Memory B cell (primary cell): ENCODE measurements at places on chromosomes 12 and 14.

DNA sequence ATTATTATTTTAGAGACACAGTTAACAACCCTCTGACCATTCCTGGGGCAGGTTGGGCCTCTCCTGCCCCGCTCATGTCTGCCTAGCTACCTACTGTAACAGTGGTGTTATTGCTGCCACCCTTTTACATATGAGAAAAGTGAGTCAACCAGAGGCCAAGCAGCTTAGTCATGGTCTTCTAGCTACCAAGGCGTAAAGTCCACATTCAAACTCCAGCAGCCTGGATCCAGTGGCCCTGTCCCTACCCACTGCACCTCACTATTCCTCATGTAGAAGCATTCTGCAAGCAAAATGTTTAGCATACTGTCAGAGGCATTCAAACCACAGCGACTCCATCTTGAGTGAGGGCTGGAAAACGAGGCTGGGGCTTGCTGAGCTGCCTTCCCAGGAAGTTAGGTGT, 95.8 kb downstream of the SLC15A4 start:
- H3K36me3 ChIP-seq = no peaks in the 10 kb centered on the region
- H3K4me3 ChIP-seq = no peak overlapping the region
- H3K27ac ChIP-seq = no peak overlapping the region
- H3K4me1 ChIP-seq = no peaks in the 10 kb centered on the region

DNA sequence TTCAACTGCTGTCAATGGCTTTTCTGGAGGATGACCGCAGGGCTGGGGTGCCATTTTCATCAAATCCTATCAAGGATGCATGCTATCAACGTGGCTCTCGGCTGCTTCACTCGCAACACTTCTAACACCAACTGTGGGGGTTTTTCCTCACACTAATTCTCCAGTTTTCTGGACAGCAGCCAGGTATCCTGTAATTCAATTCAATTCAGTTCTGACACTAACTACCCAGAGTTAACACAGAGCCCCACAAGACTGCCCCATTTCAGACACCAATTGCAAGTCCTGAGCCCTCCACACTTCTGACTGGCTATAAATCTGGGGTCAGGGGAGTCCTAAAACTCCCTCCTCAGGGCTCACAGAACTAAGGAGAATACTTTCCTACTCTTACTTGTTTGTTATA, 55.3 kb upstream of the TMCC3 start:
- H3K4me3 ChIP-seq = no peak overlapping the region
- no peaks in the 10 kb centered on the region for H3K27me3 ChIP-seq
- no peak for DNase-seq
- H3K4me1 ChIP-seq = peaks cover 41% of the 10 kb centered on the region

DNA sequence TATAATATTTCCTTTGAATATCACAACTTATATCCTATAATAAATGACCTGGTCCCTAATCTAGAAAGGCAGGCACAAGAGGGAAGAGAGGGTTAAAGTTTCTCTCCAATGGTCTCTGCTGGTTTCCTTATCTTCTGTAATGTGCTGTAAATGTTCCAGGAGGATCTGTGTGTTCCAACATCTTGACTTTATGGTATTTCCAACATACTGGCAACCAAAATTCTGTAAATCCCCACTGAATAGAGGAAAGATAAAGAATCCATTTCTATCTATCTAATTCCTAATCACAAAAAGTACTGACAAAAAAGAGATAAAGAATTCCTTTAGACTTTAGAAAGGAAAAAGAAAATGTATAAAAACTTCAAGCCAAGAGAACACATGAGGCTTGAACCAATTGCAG, 146.4 kb upstream of the CCDC198 start:
- H3K4me1 ChIP-seq = no peaks in the 10 kb centered on the region
- no peak overlapping the region for H3K27ac ChIP-seq
- H3K36me3 ChIP-seq = no peaks in the 10 kb centered on the region
- H3K4me3 ChIP-seq = no peak overlapping the region
- no peaks in the 10 kb centered on the region for H3K27me3 ChIP-seq

- peaks cover 24% of the 10 kb centered on the region for H3K4me1 ChIP-seq
- peak overlapping the region; percentile 49 for H3K4me3 ChIP-seq
- DNase-seq = no peak
- H3K27me3 ChIP-seq = no peaks in the 10 kb centered on the region
- H3K36me3 ChIP-seq = no peaks in the 10 kb centered on the region
Observed at GRCh38 chr12:79687711-79688260, 3.0 kb downstream of the PAWR start.

- DNase-seq = no peak
- H3K36me3 ChIP-seq = no peaks in the 10 kb centered on the region
- no peaks in the 10 kb centered on the region for H3K27me3 ChIP-seq
- no peak overlapping the region for H3K4me3 ChIP-seq
Observed at GRCh38 chr14:43308421-43309110, 1198.5 kb downstream of the FSCB start.

DNA sequence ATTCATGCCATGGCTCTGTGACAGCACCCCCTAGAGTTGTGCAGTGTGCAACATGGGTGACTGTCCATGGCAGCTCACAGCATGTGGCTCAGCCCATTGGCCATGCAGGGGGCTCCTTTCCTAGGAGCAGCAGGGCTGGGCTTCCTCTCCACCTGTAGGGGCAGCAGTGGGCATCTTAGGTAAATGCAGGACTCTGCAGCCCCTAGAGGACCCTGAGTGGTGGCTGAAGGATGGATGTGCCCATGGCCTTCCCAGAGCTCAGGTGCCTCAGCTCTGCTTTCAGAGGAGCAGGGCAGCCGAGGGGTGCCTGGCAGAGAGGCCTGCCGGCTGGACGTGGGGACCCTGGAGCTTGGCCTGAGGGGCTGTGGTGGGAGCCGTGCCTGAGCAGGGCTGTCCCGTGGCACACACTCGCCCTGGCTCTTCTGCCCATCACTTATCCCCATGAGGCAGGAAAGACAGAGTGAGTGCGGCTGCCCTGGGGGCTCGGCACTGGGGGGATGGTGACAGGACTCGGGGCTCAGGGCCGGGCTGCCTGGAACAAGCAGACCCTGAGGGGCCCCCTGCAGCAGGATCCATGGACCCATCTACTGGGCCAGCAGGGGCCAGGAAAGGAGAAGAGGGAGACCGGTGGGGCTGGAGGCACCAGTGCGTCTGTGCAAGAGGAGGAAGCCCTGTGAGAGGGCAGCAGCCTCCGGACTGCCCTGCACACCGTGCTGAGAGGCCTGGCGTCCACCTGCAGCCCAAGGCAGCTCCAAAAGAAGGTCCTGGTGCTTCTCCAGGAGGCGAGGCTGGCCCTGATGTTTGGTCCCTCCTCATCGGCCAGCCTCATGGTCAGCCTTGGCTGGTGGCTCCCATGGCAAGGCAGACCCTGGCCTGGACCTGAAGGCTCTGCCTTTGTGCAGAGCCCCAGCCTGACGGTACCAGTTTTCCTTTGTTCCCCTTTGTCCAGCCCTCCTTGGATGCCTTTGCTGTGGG, 7.6 kb downstream of the ADSS1 start:
- H3K27me3 ChIP-seq = peaks cover 15% of the 10 kb centered on the region
- H3K4me3 ChIP-seq = no peak overlapping the region

DNA sequence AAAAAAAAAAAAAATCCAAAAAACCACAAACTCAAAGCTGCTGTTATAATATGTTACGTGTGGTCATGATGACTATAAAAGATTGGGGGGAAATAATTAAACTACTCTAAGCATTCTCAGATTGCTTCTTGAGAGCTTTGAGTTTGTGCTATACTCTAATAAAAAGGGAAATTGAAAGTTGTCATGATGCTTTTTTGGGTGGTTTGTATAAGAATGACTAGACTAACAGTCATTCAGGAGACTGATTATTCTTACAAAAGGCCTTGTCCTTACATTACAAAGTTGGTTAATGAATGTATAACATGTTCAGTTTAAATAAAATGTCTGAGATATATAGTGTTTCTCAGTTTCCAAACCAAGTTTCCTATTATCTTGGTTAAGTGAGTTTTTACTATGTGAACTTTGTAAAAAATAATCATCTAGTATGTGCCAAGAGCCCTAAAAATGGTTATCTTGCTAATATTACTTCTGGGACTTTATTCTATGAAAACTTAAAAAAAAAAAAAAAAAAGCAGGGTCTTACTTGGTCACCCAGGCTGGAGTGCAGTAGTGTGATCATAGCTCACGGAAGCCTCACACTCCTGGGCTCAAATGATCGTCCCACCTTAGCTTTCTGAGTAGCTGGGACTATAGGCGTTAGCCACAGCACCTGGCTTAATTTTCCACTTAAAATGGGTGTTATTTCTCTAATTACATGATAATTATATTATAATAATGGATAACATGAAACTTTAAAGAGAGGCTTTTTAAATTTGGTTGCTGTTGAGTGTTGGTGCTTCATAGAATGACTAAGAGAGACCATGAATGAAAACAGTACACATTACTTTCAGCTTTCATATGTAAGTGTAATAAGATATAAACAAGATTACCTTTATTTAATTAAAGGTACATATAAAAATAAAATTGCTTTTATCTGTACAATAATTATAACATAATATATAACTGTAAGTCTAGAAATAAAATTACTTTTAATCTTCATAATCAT, 459.6 kb upstream of the RGS6 start:
- H3K36me3 ChIP-seq = peaks cover 13% of the 10 kb centered on the region
- no peak overlapping the region for H3K27ac ChIP-seq
- no peak overlapping the region for H3K4me3 ChIP-seq
- DNase-seq = no peak
- peaks cover 16% of the 10 kb centered on the region for H3K4me1 ChIP-seq

DNA sequence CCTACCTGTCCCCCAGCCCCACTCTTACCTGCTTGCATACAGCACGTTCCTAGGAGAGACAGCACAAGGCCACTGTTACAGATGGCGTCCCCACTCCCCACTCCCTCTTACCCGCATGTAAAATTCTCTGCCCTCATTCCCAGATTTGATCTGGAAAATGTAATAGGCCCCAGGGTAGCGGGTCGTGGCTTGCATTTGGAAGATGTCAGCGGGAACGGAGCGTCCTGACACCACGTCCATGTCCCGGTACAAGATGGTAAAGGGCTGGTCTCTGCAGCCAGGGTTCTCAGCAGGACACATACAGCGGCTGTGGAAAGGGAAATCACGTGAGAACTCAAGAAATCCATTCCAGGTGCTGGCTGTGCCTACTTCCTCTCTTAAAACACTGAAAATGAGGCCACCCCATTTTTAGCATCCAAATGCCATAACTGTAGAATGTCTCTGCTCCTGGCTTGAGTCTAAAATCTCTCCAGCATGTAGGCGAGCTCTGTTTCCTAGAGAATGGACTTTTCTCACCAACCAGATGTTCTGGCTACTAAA, 10.1 kb upstream of the TC2N start:
- DNase-seq = no peak
- H3K4me1 ChIP-seq = peaks cover 35% of the 10 kb centered on the region
- no peak overlapping the region for H3K4me3 ChIP-seq
- no peaks in the 10 kb centered on the region for H3K27me3 ChIP-seq
- no peaks in the 10 kb centered on the region for H3K36me3 ChIP-seq

DNA sequence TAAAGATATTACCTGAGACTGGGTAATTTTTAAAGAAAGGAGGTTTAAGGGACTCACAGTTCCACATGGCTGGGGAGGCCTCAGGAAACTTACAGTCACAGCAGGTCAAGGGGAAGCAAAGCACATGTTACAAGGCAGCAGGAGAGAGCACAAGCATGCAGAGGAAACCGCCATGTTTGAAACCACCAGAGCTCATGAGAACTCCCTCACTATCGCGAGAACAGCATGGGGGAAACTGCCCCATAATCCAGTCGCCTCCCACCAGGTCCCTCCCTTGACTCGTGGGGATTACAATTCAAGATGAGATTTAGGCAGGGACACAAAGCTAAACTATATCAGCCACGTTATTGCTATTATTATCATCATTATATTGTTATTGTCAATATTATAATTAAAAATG, 138.7 kb downstream of the RIMBP2 start:
- no peaks in the 10 kb centered on the region for H3K36me3 ChIP-seq
- no peak overlapping the region for H3K4me3 ChIP-seq
- no peaks in the 10 kb centered on the region for H3K4me1 ChIP-seq
- no peak for DNase-seq

DNA sequence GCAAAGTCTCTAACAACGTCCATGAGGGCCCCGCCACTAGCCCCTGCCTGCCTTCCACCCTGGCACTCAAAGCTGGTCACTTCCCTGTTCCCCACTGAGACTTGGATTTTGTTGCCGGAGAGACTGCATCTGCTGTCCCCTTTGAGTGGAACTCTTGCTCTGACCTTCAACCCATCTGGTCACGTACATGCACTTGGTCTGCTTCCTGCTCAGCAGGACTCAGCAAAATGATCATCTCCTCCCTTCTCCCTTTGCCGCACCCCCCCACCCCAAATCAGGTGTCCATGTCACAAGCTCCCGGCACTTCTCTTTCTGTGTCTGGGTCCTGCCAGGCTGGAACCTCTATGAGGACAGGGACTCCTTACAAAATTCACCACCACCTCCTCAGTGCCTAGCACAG, 180.9 kb downstream of the CHST11 start:
- peaks cover 20% of the 10 kb centered on the region for H3K4me1 ChIP-seq
- peak overlapping the region; percentile 100 for H3K27ac ChIP-seq
- H3K36me3 ChIP-seq = peaks cover 25% of the 10 kb centered on the region
- DNase-seq = no peak
- H3K4me3 ChIP-seq = no peak overlapping the region
- H3K27me3 ChIP-seq = no peaks in the 10 kb centered on the region

- H3K27me3 ChIP-seq = no peaks in the 10 kb centered on the region
- peaks cover 41% of the 10 kb centered on the region for H3K4me1 ChIP-seq
- DNase-seq = no peak
Observed at GRCh38 chr14:89347885-89348284, 69.1 kb downstream of the FOXN3 start.

DNA sequence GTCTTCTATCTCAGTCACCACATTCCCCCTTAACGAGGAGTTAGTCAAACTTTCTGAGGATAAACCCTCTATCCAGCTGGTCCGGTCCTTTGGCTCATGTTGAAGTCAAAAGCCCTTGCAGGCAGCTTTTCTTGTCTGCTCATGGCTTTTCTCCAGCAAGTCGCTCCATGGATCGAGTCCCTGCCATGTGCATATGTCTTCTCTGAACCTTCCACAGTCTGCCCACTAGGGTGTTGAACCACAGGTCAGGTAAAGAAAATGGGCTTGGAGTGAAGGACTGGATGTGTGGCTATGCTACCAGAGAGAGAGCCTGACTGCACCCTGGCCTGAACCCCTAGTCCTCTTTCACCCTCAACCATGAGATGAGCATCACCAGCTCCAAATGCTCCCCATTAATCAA, 22.8 kb downstream of the C14orf132 start:
- no peak for DNase-seq
- no peak overlapping the region for H3K4me3 ChIP-seq
- H3K27me3 ChIP-seq = peaks cover 19% of the 10 kb centered on the region
- H3K4me1 ChIP-seq = no peaks in the 10 kb centered on the region
